Fibroblast of gingiva (primary cell): ENCODE measurements at places on chromosomes 2 and 18.

DNA sequence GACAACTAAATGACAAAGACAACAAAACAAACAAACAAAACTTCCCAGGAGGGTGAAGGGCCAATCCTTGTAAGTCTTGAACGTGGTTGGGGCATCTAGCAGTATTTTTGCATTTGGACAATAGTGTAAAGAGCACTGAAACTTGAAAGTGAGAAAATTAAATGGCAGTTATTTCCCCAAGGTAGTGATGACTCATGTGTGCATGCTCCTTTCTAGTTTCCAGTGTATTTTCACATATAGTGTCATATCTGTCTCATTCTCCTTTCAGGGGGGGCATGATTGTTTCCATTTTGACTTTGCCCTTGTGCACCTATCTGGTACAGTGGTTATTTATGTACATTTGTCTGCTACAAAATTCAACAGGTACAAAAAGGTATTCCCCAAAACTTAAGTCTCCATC, 39.5 kb downstream of the CERS6 start:
- DNase-seq: no peak

GRCh38 chr2:121451398-121451797, 79.3 kb upstream of the RNU4ATAC start:
- no peak for DNase-seq

DNA sequence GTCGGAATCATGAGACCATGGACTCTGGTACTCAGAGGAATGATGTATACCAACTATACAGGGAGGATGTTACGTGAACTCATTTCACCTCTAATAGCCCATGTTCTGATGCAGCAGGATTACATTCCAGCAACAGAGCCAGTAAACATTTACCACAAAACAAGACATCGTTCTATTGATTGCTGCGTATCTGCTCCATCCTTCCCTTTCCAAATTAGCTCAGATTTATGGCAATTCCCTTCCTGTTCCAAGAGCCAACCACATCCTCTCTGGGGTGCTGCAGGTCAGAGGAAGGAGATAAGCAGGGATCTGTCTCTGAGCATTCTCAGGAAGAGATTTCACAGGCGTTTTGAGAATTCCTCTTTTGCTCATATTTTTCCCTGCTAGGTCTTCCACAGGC, 98.3 kb downstream of the KLF7 start:
- no peak for DNase-seq

DNA sequence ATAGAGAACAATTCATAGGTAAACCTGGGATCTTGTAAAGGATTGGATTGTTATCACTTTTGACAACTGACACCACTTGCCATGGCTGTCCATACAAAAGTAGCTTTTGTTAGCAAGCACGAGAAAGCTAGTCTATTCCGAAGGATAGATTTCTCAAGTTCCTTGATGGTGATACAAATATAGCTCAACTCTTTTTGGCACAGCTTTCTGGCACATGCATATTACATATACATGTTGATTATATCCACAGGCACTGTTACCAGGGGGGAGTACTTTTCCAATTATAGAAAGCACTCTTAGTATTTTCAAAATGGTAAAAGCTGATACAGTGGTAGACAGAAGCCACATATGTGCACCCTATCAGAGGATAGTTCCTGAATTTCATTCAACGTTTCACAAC, 168.9 kb downstream of the UPP2 start:
- no peak for DNase-seq

GRCh38 chr2:56465491-56465890, 281.7 kb downstream of the CCDC85A start:
- no peak for DNase-seq

- DNase-seq: no peak
Observed at GRCh38 chr2:33430856-33431255, 45.6 kb upstream of the RASGRP3 start.

GRCh38 chr18:24018299-24018886, 3.8 kb downstream of the TTC39C start:
- no peak for DNase-seq

GRCh38 chr2:228597032-228597431, 415.5 kb upstream of the SPHKAP start:
- DNase-seq: no peak

GRCh38 chr2:160223560-160223959, 23.5 kb upstream of the ITGB6 start:
- no peak for DNase-seq
